Heart left ventricle (tissue), 16 donors: ENCODE measurements at places on chromosomes 13 and 19. TPM values are rescaled to one million over a fixed set of nuclear protein-coding genes. Genes with fewer than 3 reads are reported as not detected.

DNA sequence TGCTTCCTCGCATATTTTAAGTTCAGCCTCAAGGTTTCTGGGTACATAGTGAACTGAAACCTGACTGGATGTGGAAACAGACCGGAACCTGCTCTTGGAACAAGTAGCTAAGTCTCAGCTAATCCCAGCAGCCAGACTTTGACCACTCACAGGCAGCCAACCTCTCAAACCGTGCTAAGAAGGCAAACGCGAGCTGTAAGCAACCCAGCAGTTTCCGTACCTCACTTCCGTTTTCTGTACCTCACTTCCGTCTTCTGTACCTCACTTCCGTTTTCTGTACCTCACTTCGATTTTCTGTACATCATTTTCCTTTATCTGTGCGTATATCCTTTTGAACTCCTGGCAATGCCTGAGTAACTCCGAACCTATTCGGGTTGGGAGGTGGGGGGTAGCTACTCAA is 96.8 kb downstream of the SUCLA2 start:
- no peak for DNase-seq

DNA sequence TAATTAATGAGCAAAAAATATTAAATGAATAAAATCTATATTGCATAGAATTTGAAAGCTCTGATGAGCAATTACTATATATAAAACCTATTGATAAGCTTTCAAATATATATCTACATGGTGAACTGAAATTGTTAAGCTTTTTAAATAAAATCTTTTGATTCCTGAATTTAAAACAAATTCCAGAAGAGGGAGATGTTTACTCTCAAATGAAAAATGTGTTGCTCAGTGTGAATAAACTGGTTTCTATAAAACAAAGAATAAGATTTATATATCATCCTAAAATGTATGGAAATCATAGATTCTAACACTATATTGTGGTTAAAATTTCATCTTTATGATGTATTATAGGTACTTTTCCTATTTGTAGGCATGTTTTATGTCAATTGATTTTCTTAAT is 171.5 kb upstream of the SLITRK6 start:
- DNase-seq = no peak

DNA sequence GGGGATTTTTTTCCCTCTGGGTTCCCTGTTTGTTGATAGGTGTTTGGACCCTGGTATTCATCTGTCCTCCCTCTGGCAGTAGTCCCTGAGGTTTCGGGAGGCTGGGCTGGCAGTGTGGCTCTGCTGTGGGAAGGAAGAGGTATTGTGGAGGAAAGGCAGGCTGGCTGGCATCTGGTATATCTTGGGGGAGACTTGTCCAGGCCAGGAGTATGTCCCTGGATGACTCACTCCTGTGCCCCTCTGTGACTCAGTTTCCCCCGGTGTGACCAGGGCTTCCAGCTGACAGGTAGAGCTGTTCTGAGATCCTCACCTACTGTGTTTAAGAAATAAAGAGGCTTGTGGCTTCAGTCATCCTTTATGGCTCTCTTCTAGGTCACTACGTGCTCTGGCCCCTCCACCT is 14.2 kb upstream of the ZNF492 start:
- DNase-seq = no peak

The MAG gene
- 0.30 TPM for polyA plus RNA-seq

GRCh38 chr19:13091400-13092157 is 11.1 kb downstream of the LYL1 start:
- peak; percentile 74 for DNase-seq

The CCDC70 gene
- not detected for polyA plus RNA-seq

- DNase-seq = no peak
Measured at GRCh38 chr13:66840621-66841020, 389.5 kb downstream of the PCDH9 start.

- DNase-seq = no peak
Measured at GRCh38 chr19:53961523-53962356, 997 bp upstream of the CACNG8 start.

DNA sequence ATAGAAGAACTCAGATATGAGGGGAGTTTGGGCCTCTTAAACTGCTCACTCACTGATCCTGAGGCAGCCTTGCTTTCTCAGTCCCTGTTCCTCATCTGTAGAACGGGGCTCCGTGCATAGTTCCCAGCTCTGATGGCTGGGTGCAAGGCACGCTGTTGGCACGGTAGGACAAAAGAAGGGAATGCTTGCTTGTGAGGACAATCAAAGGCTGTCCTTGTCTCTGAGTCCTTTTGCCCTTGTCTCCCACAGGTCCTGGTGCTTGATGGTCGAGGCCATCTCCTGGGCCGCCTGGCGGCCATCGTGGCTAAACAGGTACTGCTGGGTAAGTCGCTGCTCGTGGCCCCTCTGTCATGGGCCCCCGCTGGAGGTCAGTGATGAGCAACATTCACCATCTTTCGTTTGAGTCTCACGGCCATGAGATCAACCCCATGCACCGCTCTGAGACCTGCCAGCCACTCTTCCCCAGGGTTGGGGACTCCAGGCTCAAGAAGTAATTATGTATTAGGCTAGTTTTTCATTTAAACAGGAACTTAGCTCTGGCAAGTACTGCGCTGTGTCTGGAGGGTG is 2.3 kb downstream of the RPL13A start:
- DNase-seq = no peak

The FBXL12 gene
- polyA plus RNA-seq = 11.2 TPM

DNA sequence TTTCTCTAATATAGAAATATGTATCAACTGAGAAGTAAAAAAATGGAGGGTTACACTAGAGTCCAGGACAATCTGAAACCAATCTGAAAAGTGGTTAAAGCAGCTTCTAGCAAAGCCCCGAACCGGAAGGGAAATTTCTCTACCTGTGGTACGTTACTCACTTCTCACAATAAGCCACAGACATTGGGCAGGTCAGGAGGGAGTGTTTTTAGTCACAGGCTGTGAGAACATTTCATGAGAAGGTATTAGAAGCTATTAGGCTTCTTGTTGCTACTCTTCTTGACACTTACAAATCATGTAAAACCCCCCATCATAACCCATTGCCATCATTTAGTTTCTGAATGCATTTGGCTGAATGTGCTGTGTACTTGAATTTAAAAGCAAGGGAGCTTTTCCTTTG is 120.9 kb downstream of the NUFIP1 start:
- no peak for DNase-seq

DNA sequence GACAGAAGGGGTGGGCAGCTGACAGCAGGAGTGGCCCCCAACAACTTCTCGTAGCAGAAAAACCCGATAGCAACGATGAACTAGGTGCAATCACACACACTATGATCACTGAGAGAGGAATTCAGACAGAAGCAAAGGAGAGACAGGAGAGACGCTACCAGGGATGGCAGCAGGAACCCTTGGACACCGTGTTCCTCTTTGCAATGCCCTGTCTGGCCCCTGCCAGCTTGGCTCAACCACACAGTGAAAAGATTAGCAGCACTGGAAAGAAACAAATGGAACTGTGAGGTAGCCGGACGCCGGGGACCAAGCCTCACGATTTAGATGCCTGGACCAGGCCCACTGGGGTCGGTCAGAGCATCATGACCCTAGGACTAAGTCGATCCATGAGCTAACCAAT is 23.6 kb downstream of the DCAF15 start:
- DNase-seq = no peak

- no peak for DNase-seq
Measured at GRCh38 chr13:31670831-31671617, 68.3 kb upstream of the RXFP2 start.

DNA sequence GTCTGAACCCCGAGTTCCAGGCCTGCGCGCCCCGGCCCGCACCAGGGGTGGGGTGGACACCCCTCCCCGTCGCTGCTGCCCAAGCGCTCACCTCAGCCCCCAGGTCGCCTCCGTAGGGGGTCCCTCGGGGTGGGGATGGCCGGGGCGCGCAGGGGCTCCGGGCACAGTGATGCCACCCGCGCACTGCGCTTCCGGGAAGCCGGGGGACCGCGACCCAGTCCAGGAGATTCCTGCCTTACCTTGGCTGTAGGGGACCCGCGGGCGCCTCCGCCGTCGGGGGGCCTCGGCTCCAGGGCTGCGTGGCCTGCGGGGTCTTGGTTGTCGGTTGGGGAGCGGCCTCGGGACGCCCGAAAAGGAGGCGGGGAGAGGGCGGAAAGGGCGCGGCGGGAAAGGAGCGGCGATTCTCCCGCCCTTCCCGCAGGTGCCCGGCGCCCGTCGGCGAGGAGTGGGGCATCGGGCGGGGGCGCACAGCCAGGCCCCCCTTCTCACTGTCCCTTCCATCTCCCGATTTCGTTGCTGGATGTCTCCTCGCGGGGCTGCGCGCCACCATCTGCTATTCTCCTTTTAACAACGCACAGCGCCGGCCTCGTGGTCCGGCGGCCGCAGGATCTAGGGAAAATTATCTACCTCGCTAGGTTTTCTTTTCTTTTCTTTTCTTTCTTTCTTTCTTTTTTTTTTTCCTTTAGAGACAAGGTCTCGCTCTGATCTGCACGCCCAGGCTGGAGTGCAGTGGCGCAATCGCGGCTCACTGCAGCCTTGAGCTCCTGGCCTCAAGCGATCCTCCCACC is at the start of gene KEAP1:
Gene KEAP1, minus strand, starts transcription at position 355 of the 788 bp plus-strand sequence. CDS start 3,323 bp downstream, outside the sequence.
- peak; percentile 43 for DNase-seq

DNA sequence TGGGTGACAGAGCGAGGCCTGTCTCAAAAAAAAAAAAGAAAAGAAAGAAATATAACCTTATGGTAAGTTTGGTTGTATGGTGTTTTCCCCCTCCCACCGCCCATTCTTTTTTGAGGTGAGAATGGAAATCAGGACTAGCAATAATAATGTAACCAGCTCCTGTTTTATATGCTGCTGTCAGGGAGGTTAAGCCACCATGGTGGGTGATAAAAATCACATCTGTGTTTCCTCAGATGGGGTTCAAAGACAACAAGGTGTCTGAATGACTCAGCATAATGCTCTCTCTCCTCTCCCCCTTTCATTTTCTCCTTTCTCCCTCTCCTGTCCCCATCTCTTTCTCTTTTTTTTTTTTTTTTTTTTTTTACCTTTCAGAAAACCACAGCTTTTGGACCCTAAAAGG is 28.3 kb upstream of the GARRE1 start:
- no peak for DNase-seq

DNA sequence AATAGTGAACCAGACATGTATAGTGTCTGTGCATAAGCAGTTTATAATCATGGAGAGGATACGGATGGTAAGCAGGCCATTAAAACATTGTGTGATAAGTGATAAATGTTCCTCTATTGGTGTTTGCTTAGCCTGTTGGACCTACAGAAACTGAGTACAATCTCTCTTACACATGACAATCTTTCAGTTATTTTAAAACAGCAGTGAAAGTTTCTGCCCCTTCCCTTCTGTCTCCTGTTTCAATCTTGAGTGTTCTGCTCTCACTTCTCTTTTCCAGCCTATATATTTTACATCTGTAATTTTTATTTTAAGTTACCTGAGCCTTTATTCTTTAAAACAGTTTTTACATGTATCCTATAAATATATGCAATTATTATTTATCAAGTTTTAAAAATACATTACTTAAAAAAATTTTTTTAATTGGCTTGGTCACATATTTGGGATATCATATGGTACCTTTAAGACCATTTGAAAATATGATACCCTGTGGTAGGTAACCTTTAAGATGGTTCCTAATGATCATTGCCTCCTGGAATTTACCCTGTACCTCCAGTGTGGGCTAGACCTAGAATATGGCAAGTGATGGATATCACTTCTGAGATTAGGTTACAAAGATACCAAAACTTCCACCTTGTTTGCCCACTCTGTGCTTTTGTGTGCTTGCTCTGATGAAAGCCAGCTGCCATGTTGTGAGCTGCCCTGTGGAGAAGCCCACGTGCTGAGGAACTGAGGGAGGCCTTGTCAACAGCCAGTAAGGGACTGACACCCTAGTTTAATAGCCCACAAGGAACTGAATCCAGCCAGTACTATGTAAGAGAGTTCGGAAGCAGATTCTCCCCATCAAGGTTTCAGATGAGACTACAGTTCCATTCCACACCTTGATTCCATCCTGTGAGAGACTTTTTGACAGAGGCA is 99.3 kb downstream of the DHRS12 start:
- no peak for DNase-seq

The TNFSF9 gene
- polyA plus RNA-seq = 0.08 TPM

- no peak for DNase-seq
Measured at GRCh38 chr19:17402982-17403855, 2.2 kb downstream of the BST2 start.
